ENCODE measurements at places on chromosomes 4 and X.

GRCh38 chr4:71607780-71608677 is 175.8 kb downstream of the GC start:
- DNase-seq: no peak

GRCh38 chrX:105829011-105829410 is 6.7 kb downstream of the NRK start:
- no peak for DNase-seq

DNA sequence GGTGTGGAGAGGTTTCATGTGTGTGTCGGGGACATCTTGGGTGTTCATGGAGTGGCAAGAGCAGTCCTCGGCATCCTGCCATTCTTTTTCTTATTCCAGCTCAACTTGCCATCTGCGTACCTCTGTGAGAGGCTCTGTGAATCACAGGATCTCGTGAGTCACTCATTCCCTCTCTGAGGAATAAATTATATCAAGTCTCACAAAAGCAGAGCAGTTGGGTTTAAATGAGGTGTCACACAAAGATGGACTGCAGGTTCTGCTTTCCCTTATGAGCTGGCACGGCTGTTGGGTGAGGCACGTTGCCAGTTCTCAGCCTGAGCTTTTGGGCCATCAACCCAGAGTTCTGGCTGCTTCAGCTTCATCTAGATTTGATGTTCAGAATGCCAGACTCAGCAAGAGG is 6.8 kb upstream of the OCIAD2 start:
- DNase-seq: no peak

- no peak for DNase-seq
Observed at GRCh38 chrX:20742106-20742505, 475.4 kb upstream of the RPS6KA3 start.

- DNase-seq: no peak
Observed at GRCh38 chr4:5217421-5217820, 166.1 kb downstream of the STK32B start.

DNA sequence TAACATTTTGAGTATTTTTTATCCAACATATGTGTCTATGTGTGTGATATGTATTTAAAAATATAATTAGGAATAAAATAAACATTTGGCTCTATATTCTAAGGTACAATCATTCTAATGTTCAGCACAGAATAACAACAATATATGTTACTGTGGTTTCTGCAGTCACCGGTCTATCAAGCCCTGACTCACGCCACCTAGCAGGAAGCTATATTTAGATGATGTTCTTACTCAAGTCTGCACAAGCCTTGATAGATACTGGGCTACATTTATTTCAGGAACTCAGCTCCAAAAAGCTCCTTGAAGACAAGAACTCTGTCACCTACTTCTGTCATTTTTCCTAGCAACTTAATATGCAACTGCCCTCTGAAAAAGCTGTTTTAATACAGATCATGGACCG is 152.0 kb upstream of the FTHL17 start:
- no peak for DNase-seq

GRCh38 chr4:8185295-8185694 is 13.8 kb upstream of the SH3TC1 start:
- no peak for DNase-seq

GRCh38 chr4:38985410-38986100 is 46.7 kb downstream of the TMEM156 start:
- DNase-seq: no peak

DNA sequence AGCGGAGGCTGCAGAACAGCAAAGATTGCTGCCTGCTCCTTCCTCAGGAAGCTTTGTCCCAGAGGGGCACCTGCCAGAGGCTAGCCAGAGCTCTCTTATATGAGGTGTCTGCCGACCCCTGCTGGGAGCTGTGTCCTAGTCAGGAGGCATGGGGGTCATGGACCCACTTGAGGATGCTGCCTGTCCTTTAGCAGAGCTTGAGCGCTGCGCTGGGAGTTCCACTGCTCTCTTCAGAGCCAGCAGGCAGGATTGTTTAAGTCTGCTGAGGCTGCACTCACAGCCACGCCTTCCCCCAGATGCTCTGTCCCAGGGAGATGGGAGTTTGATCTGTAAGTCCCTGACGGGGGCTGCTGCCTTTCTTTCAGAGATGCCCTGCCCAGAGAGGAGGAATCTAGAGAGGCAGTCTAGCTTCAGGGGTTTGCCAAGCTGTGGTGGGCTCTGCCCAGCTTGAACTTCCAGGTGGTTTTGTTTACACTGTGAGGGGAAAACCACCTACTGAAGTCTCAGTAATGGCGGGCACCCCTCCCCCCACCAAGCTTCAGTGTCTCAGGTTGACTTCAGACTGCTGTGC is 10.9 kb downstream of the DCK start:
- DNase-seq: no peak

GRCh38 chrX:47573341-47574075 is 8.7 kb upstream of the TIMP1 start:
- no peak for DNase-seq

GRCh38 chr4:100929135-100929534 is 411.3 kb upstream of the EMCN start:
- no peak for DNase-seq

DNA sequence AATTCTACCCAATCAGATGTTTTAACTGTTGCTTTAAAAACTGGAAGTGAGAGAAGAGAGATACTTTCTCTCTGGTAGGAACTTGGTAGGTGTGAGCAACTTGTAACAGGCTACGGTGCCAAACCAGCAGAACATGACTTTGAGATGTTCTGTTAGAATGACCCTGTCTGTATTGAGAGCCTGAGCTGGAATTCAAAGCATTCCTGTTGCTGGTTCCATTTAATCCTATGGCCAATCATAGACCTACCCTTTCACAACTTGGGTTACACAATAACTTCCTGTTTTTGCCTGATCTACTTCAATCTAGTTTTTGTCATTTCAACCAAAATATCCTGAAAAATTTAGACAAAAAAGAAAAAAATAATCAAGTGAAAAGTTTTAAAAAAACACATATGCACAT is 1.7 kb upstream of the PRRG1 start:
- no peak for DNase-seq

- no peak for DNase-seq
Observed at GRCh38 chrX:72141372-72142004, 9.8 kb upstream of the RTL5 start.

- DNase-seq: no peak
Observed at GRCh38 chrX:131577999-131578734, 34.3 kb downstream of the OR13H1 start.

GRCh38 chrX:101409043-101409442 is 1.0 kb downstream of the HNRNPH2 start:
- DNase-seq: no peak

DNA sequence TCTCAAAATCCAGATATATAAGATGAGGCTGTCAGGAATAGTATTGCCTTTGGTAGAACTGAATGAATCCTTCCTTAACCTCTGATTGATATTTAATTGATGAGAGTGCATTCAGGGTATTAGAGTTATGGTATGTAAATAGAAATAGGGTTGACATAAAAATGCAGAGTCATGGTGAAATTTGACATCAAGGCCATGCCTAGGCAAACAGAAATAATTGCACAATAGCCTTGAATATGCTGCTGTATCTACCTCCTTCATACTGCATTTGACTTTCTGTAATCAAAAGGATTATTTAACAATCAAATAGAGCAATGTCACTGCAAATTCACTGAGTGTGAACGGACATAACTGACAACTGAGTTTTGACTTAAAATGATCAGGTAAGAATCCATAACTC is 1316.3 kb downstream of the STIM2 start:
- DNase-seq: no peak

DNA sequence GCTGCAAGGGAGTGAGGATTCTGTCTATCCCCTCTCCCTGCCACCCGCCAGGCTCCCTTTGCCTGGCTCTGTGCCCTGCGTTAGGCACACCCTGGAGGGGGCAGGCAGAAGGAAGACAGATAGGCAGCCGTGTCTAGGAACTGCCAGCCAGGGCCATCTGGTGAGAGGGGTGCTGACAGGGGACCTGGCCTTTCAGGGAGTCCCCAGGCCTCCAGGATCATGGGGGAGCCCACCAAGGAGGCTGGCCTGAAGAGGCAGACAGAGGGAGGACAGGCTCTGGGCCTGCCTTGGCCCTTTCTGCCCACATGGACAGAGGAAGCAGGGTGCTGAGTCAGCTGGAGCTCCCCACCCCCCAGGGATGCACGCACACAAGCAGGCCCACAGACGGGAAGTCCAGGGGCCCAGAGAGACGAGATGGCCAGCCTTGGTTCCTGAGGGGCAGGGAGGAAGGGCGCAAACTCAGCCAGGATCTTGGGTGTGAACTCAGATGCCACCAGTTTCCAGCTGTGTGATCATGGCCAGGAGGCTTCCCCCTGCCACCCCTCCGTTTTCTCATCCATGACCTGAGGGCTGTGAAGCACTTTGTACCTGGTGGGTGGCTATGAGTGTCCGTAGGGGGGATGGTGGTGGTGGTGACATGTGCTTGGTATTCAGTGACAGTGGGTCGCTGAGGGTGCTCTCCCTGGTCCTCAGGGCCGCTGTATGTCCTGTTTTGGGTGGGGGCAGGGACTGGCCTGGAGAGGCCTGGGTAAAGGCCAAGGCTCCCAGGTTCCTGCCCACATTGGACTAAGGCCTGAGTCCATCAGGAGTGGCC is 1.8 kb downstream of the SH3BP2 start:
- DNase-seq: no peak

- no peak for DNase-seq
Observed at GRCh38 chr4:154838694-154839093, 57.6 kb downstream of the RBM46 start.

GRCh38 chr4:71383984-71384383 is 45.2 kb downstream of the SLC4A4 start:
- DNase-seq: no peak

- DNase-seq: no peak
Observed at GRCh38 chr4:139817657-139818452, 152.2 kb downstream of the MGST2 start.

DNA sequence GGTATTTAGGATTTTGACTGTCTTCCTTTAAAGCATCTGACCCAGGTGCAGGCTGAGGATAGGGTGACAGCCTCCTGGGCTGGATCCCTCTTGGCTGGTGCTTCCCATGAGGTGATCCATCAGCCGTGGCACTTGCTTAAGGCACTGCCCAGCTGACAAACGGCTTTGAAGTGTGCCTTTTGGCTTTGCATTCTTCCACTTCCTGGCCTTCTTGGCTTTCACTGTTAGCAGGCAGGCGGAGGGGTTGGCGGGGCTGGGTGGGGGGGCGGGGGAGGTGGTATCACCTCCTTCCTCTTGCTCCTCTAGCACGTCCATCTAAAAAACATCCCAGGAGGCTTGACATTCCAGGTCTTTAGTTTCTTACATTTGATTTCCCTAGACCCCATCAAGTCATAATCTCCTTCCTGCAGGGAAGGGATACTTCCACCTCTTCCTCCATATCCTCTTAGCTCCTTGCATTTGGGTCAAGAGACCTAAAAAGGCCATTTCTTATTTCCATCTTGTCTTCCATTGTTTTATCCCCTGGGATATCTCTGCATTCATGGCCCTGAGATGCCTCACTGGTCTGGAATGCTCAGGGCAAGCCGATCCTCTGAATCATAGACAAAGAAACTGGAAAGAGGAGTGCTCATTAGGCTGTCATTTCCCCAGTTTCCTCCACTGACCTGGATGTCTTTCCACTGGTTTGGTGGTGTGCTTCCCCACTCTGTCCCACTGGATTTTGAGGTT is 11.3 kb upstream of the APLN start:
- no peak for DNase-seq

DNA sequence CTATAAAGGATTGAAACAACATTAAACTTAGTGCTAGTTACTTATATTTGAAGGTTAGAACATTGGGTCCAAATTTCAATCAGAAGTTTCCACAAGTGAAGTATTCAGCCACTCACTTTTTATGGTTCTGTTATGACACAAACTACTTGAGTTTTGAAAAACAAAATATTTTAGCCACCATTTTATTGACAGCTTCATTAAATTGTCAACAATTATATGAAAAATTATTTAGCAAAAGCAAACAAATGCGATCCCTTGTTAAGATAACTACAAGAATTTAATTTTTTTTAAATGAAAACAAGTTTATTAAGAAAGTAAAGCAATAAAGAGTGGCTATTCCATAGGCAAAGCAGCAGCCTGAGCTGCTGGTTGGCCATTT is 3.1 kb downstream of the CXCL2 start:
- DNase-seq: no peak

DNA sequence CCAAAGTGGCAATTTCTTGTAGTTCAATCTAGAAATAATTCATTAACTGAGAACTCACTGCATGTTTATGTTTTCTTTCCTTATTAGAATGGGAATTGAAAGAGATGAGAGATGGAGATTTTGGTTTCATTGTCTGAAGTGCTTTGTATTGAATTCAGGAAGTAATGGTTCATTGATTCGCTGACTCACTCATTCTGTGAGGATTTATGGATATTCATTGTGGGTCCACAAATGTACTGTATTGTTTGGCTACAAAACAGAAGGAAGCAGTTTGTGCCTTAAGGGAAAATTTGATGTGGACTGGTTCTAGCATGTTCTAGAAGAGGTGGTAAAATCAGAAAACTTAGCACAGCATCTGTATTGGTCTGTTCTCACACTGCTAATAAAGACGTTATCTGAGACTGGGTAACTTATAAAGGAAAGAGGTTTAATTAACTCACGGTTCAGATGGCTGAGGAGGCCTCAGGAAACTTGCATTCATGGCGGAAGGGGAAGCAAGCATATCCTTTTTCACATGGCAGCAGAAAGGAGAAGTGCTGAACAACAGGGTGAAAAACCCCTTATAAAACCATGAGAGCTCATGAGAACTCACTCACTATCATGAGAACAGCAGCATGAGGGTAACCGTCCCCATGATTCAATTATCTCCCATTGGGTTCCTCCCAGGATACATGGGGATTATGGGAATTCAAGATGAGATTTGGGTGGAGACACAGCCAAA is 132.3 kb upstream of the VCX3A start:
- DNase-seq: no peak

GRCh38 chr4:86452422-86452891 is 92.6 kb upstream of the MAPK10 start:
- no peak for DNase-seq

- DNase-seq: no peak
Observed at GRCh38 chr4:73650250-73650649, 30.0 kb upstream of the RASSF6 start.

- no peak for DNase-seq
Observed at GRCh38 chrX:47597222-47597621, 15.0 kb downstream of the TIMP1 start.

GRCh38 chr4:113524096-113524495 is 237.4 kb downstream of the CAMK2D start:
- DNase-seq: no peak

DNA sequence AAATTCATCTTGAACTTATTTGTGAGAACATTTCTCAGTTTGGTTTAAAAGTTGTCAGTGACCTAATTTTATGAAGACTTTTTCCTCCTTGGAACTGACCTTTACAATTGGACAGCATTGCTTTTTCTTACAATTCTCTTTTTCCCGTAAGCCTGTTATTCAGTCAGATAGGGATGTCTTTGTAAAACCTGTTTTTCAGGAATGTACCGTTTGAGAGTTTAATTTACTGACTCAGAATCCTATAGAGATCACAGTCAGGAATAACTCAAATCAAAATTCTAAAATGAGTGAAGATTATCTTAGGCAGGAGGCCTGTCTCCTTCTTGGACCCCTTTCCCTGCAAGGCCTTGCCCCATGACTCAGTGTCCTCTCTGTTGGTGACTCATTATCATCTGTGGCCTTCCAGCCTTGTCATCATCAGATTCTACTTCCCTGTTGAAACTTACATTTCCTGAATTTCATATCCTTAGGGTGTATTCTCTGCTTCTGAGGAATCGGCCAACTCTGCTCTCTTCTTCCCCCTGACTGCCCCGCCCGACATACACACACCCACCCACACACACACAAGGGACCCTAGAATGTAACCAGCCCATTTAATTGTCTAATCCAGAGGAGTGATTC is 99.8 kb downstream of the ARHGAP10 start:
- DNase-seq: no peak
